ENCODE measurements at places on chromosomes 2 and 18. TPM values are rescaled to one million over a fixed set of nuclear protein-coding genes. Genes with fewer than 3 reads are reported as not detected.

GALNT3 gene
- 82.8 TPM for total RNA-seq

GAL3ST2 gene
- total RNA-seq, result 42.4 TPM

ANKRD62 gene
- total RNA-seq, result not detected

NEU2 gene
- total RNA-seq, result not detected

LHCGR gene
- total RNA-seq, result not detected

NR4A2 gene
- 3.0 TPM for total RNA-seq

POTEE gene
- total RNA-seq, result 0.27 TPM

C2orf69 gene
- 13.5 TPM for total RNA-seq

INHBB gene
- 0.92 TPM for total RNA-seq

WNT10A gene
- total RNA-seq, result 1.1 TPM

HTR2B gene
- total RNA-seq, result 0.22 TPM

OR6B2 gene
- not detected for total RNA-seq

IL36B gene
- not detected for total RNA-seq

IL36RN gene
- not detected for total RNA-seq

ARID5A gene
- total RNA-seq, result 4.8 TPM

All from mucosa of descending colon (tissue), 3 donors.